ENCODE measurements at places on chromosomes 5 and 9. TPM values are rescaled to one million over a fixed set of nuclear protein-coding genes. Genes with fewer than 3 reads are reported as not detected.

DNA sequence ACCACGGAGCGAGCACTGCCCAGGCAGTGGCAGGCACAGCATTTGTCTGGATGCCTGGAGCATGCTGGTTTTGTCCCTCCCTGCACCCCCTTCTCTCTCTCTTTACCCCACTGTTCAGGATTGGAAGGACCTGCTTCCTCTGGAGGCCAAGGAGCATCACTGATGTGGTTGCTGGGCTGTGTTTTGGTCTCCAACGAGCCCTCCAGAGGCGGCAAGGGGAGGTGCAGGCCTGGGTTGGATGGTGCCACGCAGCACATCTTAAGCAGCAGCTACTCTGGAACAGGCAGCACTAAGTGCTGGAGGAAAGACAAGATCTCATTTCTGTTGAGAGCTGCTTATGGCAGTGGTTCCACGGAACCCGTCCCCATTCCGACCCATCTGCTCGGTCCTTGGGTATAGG lies 139.6 kb downstream of the CMYA5 start:
- no peaks in the 10 kb centered on the region for H3K36me3 ChIP-seq
- H3K27me3 ChIP-seq, result peaks cover 9% of the 10 kb centered on the region
- DNase-seq, result no peak
- no peak overlapping the region for H3K4me3 ChIP-seq
- H3K27ac ChIP-seq, result no peak overlapping the region

- H3K4me1 ChIP-seq, result peaks cover 15% of the 10 kb centered on the region
- H3K4me3 ChIP-seq, result no peak overlapping the region
- no peaks in the 10 kb centered on the region for H3K27me3 ChIP-seq
- H3K27ac ChIP-seq, result no peak overlapping the region
- no peak for DNase-seq
Observed at GRCh38 chr9:128138001-128138400, 10.5 kb upstream of the PTGES2 start.

- DNase-seq, result no peak
- H3K27me3 ChIP-seq, result no peaks in the 10 kb centered on the region
- no peak overlapping the region for H3K27ac ChIP-seq
- no peaks in the 10 kb centered on the region for H3K4me1 ChIP-seq
- H3K36me3 ChIP-seq, result no peaks in the 10 kb centered on the region
- H3K4me3 ChIP-seq, result no peak overlapping the region
Observed at GRCh38 chr9:72674961-72675360, 153.6 kb downstream of the TMC1 start.

SHOC1 gene
- not detected for total RNA-seq

UBAC1 gene
- total RNA-seq, result 16.4 TPM

- H3K4me3 ChIP-seq, result no peak overlapping the region
- no peaks in the 10 kb centered on the region for H3K27me3 ChIP-seq
- H3K36me3 ChIP-seq, result peaks cover 72% of the 10 kb centered on the region
- DNase-seq, result no peak
Observed at GRCh38 chr5:157516006-157516405, 56.0 kb downstream of the NIPAL4 start.
